ENCODE measurements at places on chromosomes 16 and 17. TPM values are rescaled to one million over a fixed set of nuclear protein-coding genes. Genes with fewer than 3 reads are reported as not detected.

Gene CCL7
- not detected for polyA plus RNA-seq

Gene PRAC1
- not detected for polyA plus RNA-seq

Gene KRT27
- polyA plus RNA-seq = not detected

Gene MT1X
- 1,982 TPM for polyA plus RNA-seq

Gene HSF4
- polyA plus RNA-seq = 23.8 TPM

Gene BIRC5
- polyA plus RNA-seq = 10.1 TPM

Gene OR3A3
- not detected for polyA plus RNA-seq

Gene LLGL2
- 199 TPM for polyA plus RNA-seq

Gene GPS1
- polyA plus RNA-seq = 129 TPM

Gene ICAM2
- 8.2 TPM for polyA plus RNA-seq
